EH (cell line): ENCODE measurements at places on chromosomes 5 and 9.

GRCh38 chr9:93962017-93962416 is 6.9 kb upstream of the BARX1 start:
- DNase-seq, result no peak

- no peak for DNase-seq
Observed at GRCh38 chr9:113589407-113589806, 125.9 kb downstream of the RGS3 start.

DNA sequence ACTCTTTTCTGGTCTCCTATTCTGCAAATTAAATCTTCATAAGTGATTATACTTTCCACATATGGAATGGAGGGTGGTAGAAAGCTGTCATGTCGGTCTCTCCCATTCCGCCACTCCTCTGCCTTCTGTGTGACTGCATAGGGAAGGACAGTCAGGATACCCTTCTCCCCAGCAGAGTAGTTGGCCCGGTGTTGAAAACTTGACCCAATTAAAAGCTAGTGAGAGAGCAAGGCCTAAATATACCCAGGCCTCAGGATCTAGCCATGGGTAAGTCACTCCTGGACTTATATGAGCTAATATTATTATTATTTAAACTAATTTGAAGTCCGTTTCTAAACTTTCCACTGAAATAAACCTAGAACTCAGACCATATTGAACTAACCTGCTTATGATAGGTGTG is 194.8 kb downstream of the TSSK1B start:
- DNase-seq, result no peak

DNA sequence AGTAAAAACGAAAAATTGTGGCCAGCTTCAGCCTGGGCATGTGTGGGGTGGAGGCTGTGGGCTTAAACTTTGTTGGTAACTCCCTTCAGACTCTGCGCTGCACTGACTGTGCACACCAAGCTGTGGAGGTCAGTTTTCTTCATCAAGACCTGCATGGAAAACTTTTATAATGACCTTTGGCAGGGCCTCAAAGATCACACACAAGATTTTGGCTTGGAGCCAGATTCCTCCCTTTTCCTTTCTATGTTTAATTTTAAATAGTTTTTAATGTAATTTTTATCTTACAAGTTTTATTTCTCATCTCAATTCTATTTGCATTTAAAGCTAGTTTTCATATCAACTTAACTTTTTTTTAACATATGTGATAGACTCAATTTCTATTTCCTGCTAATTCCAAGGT is 1211.1 kb upstream of the CDH18 start:
- DNase-seq, result no peak

- peak; percentile 99 for DNase-seq
Observed at GRCh38 chr5:65190328-65191053, 291.2 kb downstream of the ADAMTS6 start.

GRCh38 chr9:18639911-18640310 is 166.0 kb downstream of the ADAMTSL1 start:
- DNase-seq, result no peak

GRCh38 chr5:62168506-62169281 is 137.3 kb upstream of the KIF2A start:
- no peak for DNase-seq

- DNase-seq, result peak; percentile 46
Observed at GRCh38 chr9:135701959-135702721, at the start of gene KCNT1. TSS of gene KCNT1 (plus strand) at chr9:135702185. CDS start at chr9:135702259, 74 bp downstream.

GRCh38 chr9:93585695-93586094 is 9.3 kb downstream of the PHF2 start:
- no peak for DNase-seq
